Uterine smooth muscle cell (primary cell): ENCODE measurements at places on chromosomes 11 and 22. TPM values are rescaled to one million over a fixed set of nuclear protein-coding genes. Genes with fewer than 3 reads are reported as not detected.

The OR56A1 gene
- total RNA-seq, result not detected in 2 replicates

The TCN2 gene
- total RNA-seq, result 2.3 and 3.4 TPM in 2 replicates

The RAB3IL1 gene
- total RNA-seq, result 12.5 and 19.1 TPM in 2 replicates

The OR8G5 gene
- total RNA-seq, result not detected in 2 replicates

The SLC17A6 gene
- total RNA-seq, result not detected in 2 replicates

The RFPL1 gene
- not detected in 2 replicates for total RNA-seq

The IGLL1 gene
- total RNA-seq, result not detected in 2 replicates

The APOL5 gene
- total RNA-seq, result not detected in 2 replicates

The IL10RA gene
- total RNA-seq, result 0.50 and 0.66 TPM in 2 replicates

The RHOD gene
- total RNA-seq, result 4.6 and 14.7 TPM in 2 replicates

The ACR gene
- total RNA-seq, result not detected in 2 replicates
